ENCODE measurements at places on chromosomes 6 and 20.

DNA sequence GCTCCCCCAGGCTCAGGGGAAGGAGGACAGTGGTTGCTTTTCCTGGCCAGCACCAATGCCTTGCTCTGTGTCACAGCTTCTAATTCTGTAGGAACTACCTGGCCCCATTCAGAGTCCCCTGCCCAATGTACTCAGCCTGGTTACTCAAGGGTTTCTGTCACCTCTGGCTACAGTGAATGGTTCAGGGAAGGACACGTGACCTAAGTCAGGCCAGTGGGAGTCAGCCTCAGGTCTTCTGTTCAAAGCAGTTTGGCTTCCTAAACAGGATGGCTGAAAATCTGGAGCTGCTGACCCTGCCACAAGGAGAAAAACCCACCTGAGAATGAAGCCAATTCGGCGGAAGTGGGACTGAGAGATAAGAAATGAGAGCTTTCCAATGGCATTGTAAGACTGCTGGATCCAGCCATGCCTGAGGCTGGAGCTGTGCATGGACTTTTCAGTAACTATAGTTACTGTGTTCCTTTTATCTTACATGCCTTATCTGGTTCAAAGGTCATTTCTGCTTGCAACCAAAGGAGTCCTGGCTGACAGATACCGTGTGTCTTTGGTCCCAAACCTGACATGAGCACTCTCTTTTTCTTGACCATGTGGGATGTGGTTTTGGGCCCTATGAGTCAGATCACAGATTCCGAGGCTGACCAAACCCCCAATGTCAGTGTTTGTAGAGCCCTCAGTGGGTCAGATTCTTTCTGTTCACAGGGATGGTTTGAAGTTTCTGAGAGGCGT, 104.3 kb downstream of the SULF2 start:
- DNase-seq, result no peak

GRCh38 chr20:32612351-32613191, 27.4 kb upstream of the NOL4L start:
- no peak for DNase-seq

DNA sequence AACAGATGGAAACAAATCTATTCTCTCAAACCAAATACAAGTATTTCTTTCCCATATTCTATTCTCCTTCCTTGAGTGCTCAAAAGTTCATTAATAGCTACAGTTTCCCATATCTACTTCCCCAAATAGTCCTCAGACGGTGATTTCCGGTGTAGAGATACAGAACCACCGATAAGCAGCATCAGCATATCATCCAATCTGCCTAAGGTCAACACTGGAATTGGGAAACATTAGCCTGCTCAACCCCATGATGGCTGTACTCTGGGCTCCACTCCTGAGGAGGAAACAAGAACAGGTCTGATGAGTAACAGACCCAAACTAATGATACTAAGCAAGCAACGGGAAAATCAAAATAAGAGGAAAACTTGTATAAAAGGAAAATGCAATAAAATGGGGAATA, 115.6 kb downstream of the EPB41L2 start:
- DNase-seq, result no peak

DNA sequence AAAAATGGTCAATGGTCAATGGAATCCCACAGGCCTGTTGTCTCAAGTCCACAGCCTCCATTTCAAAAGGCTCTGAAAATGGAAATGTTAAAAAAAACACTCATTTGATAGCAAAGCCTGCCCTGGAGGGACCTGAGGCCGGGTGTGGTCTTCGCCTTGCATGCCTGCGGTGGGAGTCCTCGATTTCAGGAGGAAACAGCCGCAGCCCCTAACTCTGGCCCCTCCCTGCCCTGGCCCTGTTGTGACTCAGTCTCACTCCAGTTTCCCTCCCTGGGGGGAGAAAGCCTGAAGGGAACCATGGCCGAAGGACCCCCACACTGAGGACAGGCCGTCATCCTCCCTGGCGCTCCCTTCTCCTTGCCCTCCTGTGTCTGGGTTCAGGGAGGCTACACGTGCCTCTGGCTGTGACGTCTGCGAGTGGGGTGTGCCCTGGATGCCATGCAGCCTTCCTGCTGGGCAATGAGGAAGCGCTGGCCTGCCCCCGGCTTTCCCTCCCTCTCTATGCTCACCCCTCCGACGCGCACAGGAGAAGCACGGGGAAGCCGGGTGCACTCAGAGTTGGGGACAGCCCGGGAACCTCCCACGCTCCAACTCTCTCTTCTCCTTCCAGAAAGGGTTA, 9.2 kb downstream of the BHLHE23 start:
- DNase-seq, result no peak
